ENCODE measurements at places on chromosomes 3 and 15.
A peak's percentile ranks its signal among the peaks of the same experiment; 100 is the strongest.

- no peaks in the 10 kb centered on the region for H3K27me3 ChIP-seq
- no peak overlapping the region for H3K4me3 ChIP-seq
- no peaks in the 10 kb centered on the region for H3K4me1 ChIP-seq
- no peak for DNase-seq
- no peaks in the 10 kb centered on the region for H3K36me3 ChIP-seq
- H3K27ac ChIP-seq: no peak overlapping the region
Observed at GRCh38 chr3:67540198-67540894, 114.1 kb downstream of the SUCLG2 start.

GRCh38 chr3:143389388-143389787, 269.8 kb downstream of the CHST2 start:
- no peaks in the 10 kb centered on the region for H3K27me3 ChIP-seq
- no peak overlapping the region for H3K4me3 ChIP-seq
- DNase-seq: no peak
- H3K27ac ChIP-seq: no peak overlapping the region

DNA sequence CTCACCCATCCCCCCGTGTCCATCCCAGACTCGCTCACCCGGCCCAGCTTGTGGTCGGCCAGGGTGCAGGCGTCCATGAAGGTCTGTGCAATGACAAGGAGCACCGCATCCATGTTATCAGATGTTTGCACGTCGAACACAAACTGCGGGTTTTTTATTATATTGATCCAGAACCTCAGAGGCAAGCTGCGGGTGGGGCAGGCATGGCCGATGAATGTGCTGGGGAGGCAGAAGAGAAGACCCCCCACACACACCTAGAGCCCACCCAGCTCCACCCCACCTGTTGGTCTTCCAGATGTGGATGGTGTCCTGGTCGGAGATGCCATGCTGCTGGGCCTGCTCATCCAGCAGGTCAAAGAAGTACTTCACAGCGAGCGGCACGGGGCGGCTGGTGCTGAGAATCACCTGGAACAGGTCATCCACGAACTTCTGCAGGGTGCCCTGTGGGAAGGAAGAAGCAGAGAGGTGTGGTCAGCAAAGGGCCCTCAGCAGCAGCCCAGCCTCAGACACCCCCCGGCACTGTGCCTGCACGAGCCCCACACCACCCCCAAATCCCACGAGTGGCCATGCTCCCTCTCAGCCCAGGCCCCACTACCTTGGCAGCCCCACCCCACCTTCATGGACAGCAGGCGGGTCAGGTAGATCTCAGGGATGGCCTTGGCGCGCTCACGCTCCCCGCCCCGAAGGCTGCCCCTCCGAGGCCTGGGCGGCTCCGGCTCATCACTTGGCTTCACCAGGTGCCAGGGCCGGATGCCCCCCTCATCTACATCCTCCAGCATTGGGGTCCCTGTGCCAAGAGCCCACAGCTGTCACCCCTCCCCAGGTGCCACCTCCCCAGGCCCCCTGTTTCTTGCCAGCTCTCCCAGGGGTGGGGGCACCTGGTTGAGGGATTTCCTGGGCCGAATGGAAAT, 20.3 kb downstream of the PLXNB1 start:
- no peaks in the 10 kb centered on the region for H3K27me3 ChIP-seq
- no peak overlapping the region for H3K27ac ChIP-seq
- no peak overlapping the region for H3K4me3 ChIP-seq

- H3K4me3 ChIP-seq: no peak overlapping the region
- peaks cover 26% of the 10 kb centered on the region for H3K27me3 ChIP-seq
- no peak overlapping the region for H3K27ac ChIP-seq
- no peak for DNase-seq
Observed at GRCh38 chr15:94263341-94264273, 32.2 kb downstream of the MCTP2 start.

DNA sequence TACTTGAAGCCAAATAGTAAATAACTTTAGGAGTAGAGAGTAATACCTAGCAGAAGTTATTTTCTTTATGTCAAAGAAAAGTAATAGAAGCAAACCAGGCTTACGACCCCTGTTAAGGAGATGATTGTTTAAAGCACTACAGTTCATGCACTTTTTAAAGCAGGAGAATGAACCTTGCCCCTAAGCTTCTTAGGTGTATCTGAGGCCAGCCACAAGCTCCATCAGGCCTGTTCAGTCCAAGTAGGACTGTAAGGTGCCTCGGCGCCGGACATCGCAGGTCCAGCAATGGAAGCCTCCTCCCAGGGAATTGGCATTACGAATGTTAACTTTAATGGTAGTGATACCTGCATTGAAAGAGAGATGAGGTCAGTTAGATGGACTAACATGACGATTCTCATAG, 16.5 kb downstream of the GATM start:
- no peak overlapping the region for H3K27ac ChIP-seq
- H3K4me1 ChIP-seq: peaks cover 15% of the 10 kb centered on the region
- H3K4me3 ChIP-seq: no peak overlapping the region
- no peaks in the 10 kb centered on the region for H3K27me3 ChIP-seq

DNA sequence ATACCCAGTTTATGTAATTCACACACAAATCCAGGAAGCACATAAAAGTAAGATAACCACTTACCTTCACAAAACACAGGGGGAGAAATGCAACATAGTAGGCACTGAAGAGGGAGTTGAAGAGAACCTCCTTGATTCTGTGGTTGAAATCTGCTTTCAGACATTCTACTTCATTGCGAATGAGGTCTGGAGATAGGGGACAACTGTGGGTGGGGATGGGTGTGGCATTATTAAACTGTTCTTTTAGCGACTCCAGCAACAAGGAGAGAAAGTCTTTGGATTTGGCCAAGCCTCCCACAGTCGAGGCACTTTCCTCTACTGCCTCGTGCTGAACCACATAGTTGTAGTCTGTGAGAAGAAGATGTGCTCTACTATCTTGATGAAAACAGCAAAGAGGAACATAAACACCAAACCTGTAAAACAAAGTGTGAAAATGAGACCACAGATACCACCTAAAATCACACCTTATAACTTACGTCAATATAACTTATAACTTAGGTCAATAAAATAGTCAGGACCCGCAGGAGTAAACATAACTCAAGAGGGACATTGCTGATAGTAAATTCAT, 25.6 kb downstream of the TMEM39A start:
- H3K4me1 ChIP-seq: peaks cover 20% of the 10 kb centered on the region
- no peak overlapping the region for H3K4me3 ChIP-seq
- no peaks in the 10 kb centered on the region for H3K27me3 ChIP-seq
- H3K27ac ChIP-seq: no peak overlapping the region

GRCh38 chr3:25854214-25854613, 64.3 kb downstream of the OXSM start:
- no peak for DNase-seq
- H3K27me3 ChIP-seq: peaks cover 3% of the 10 kb centered on the region
- H3K36me3 ChIP-seq: no peaks in the 10 kb centered on the region
- no peak overlapping the region for H3K4me3 ChIP-seq
- no peak overlapping the region for H3K27ac ChIP-seq

DNA sequence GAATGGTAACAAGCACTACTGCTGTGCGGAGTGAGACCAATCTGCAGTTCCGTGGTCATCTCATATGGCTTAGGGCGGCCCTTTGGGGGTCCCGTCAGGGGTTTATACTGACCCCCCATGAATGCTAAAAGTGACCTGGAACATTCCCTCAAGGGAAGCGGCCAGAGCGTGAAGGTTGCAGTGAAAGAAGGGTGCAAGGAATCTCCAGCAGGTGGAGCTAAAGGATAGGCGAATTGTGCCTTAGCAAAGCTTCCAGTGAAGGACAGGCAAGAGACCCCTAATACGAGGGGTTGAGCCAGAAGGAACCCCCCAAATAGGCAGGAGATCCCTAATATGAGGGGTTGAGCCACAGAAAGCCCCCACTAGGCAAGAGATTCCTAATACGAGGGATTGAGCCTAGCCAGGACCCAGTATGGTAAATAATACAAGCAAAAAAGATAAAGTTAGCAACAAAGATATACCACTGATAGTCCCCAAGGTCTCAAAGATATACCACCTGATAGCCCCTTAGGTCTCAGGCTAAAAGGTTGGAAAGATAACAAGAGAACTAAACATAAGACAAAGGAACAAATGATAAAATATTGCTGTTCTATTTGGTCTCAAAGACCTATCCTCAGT, 32.8 kb downstream of the ZNF589 start:
- H3K36me3 ChIP-seq: peaks cover 14% of the 10 kb centered on the region
- DNase-seq: no peak
- no peaks in the 10 kb centered on the region for H3K27me3 ChIP-seq
- H3K27ac ChIP-seq: no peak overlapping the region
- no peak overlapping the region for H3K4me3 ChIP-seq

DNA sequence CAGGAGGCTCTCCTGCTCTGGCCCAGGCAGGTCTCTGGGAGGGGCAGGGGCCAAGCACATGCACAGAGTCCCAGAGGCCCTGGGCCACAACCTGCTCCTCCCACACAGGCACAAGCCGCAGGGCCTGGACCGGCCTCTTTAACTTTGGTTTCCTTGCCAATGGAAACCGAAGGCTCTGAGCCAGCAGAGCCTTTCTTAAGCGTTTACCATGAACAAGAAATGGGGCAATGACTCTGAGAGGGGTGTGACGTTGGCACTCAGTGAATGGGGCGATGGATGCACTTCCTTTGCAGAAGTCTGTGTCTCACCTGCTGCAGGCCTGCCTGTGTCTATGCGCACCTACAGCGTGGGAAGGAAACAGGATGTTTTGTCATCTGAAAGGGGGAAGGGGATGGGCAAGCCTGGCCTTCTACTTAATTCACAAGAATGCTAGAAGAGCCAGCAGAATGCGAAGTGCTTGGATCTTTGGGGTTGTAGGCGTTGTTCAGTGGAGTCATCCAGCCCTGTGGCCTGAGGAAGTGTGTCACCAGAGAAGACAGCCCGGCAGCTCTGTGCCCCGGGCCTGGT, 41.8 kb downstream of the IFT122 start:
- peak overlapping the region; percentile 74 for H3K27ac ChIP-seq
- DNase-seq: peak; percentile 50
- no peak overlapping the region for H3K4me3 ChIP-seq
- peaks cover 51% of the 10 kb centered on the region for H3K36me3 ChIP-seq
- H3K27me3 ChIP-seq: no peaks in the 10 kb centered on the region

- peaks cover 50% of the 10 kb centered on the region for H3K4me1 ChIP-seq
- peak overlapping the region; percentile 94 for H3K27ac ChIP-seq
- DNase-seq: no peak
Observed at GRCh38 chr15:64163659-64164362, 989 bp upstream of the PPIB start.
